Inflammatory macrophage treated with lipopolysaccharide for 1 hour (primary cell): ENCODE measurements at places on chromosomes 3 and 15.

DNA sequence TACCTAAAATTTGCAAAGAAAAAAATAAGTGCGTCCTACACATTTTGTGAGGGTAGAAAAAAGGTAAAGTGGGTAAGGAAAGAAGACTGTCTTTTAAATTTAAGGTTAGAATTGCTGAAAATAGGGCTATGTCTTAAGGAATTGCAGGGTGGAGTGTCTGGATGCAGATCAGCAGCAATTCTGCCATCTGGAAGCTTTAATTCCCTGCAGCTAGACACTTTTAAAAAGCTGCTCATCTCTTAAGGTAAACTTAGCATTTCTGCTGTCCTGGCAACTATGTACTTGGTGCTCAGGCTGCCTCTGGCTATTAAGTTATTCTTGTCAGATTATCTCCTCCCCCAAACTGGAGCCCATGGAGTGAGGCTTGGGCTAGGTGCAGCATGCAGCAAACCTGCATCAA is 420.2 kb downstream of the SI start:
- no peak for DNase-seq

- DNase-seq, result no peak
Observed at GRCh38 chr15:100727291-100727851, 125.0 kb downstream of the ASB7 start.

DNA sequence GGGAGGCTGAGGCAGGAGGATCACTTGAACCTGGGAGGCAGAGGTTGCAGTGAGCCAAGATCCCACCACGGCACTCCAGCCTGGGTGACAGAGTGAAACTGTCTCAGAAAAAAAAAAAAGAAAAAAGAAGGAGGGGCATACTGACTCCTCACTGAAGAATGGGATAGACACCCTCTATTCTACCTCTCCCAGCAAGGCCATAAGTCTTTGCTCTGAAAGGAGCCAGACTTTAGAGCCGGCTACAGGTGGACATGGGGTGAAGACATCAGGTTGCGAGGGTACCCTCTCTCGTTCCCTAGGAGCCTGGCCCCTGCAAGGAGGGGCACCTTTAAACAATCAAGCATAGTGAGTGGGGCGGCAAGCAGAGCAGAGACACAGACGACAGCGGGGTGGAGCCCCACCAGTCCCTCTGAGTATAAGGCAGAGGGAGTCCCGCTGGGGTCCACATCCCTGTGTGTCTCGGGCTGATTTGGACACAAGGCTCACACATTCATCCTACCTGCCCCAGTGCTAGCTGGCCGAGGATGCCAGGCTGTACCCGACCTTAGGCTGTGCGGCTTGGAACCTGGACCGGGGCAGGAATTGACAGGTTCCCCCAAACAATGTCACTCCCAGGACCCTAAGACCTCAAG is 1.1 kb downstream of the GRAMD2A start:
- no peak for DNase-seq

GRCh38 chr3:23219552-23219951 is 16.4 kb downstream of the UBE2E2 start:
- DNase-seq, result no peak

DNA sequence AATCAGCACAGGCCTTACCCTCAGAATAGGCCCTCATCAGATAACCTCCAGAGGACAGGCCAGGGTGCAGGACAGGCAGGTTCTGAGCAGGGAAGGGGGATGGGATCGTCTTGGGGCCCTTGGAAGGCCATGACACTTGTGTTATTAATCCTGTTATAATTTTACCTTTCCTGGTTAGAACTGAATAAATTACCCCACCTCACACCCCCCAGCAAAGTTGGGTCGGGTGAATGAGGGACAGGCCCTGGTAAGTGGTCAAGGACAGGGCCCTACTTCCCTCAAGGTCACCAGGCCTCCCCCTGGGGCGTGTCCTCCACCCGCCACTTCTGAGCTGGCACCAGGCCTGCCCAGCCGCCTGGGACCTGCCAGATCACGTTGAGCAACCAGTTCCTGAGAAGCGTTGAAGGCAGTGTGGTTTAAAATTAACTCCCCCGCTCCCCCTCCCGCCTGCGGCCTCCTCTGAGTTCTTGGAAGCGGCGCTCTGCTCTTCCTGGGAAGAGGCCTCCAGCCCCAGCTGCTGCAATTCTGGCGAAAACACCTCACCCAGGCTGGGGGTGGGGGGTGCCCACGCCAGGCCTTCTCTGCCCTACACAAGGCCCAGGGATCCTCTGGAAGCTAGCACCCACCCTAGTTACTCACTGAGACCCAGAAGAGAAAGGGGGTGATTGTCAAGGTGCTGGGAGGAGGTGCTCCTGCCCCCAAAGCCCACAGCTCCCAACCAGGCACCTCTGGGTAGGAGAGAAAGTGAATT is 10.6 kb downstream of the CISH start:
- DNase-seq, result peak; percentile 93

GRCh38 chr3:159039286-159039685 is 237.4 kb downstream of the MFSD1 start:
- no peak for DNase-seq

DNA sequence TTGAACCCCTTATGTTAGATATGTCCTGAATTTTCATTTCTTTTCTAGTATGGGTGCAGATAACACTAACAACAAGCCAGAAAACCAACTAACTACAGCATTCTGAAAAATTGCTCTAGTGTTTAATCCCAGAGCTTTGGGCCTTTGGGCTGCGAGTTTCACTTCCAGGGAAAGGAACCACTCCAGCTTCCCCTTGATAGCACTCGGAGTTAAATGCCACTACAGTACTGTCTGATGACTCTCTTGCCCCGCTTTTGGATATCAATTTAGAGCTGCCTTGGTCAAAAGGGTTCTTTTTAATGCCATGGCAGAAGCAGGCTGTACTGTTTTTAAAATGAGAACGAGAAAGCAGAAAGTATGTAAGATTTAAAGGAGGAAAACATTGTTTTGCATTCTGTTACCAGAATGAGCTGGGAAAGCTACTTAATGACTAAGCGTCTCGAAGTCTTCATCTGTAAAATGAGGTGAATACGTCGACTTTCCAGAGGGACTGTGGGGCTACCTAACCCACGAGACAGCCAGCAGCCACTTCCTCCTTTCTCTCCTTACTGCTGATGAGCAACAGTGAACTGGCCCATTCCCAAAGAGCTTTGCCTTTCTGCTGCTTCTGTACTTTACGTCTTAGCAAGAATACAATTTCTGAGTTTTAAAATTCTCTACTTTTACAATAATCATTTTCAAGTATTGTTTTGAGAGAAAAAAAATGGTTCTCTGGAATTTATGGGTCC is 299.3 kb upstream of the LYSMD4 start:
- no peak for DNase-seq

DNA sequence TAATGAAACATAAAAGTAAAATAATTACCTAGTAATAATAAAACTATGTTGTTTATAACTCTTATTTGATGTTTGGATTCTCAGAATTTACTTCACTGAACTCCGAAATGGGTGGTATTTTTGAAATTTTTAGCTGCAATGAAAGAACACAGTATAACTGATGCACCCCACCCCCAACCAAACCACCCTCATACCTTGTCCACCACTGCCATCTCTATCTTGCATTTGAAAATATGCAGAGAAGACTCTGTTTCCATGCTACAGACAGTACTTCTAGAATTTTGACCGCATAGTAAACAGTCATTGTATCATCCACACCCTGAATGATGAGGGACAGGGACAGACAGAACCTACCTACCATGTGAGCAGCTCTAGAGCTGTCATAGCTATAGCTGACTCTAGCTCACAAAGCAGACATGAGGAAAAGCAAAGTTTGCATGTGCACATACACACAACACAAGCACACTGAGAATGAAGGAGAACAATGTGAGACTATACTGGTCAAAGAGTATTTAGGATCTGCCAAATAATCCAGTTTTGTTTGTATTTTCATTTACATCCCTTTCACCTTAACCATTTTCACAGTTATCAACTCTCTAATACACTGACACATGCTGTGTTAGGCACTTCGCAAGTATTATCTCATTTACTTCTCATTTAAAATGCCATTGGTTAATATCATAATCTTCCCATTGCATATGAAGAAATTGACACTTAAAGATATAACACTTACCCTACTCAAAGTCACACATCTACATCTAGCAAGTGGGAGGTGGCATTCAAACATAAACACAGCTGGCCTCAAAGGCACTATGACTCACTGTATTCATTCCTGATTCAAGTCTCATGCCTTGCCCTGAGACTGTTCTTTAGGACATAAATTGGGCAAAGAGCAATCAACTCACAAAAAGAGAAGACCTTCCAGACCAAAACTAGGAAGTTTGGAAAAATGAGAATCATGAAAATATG is 1014.7 kb upstream of the CFAP20DC start:
- no peak for DNase-seq

GRCh38 chr3:194137506-194138474 is 1.8 kb downstream of the HES1 start:
- DNase-seq, result peak; percentile 26

DNA sequence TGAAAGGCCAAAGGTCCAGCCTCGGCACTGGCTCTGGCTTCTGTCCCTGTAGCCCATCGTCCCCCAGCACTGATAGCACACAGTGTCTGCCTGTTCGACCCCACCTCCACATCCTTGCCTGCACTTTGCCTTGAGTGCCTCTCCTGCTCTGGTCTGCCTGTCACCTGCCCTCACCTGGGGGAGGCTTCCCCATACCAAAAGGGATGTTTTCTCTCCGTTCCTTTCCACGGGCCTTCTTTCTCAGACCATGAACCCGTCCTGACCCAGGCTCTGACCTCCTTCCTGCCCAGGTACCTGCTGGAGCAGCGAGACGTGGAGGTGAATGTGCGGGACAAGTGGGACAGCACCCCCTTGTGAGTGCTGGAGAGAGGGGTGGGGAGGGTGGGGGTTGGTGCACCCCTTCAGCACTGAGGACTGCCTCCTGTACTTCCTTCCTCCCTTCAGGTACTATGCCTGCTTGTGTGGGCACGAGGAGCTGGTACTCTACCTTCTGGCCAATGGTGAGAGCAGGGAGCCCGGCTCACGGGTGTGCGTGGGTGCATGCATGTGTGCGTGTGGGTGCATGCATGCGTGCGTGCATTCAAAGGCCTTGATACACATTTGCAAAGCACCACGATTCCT is 1.5 kb downstream of the ABTB1 start:
- no peak for DNase-seq
